ENCODE measurements at places on chromosomes 1 and 21.

- no peak for DNase-seq
Observed at GRCh38 chr21:41852929-41853320, 26.2 kb downstream of the PRDM15 start.

DNA sequence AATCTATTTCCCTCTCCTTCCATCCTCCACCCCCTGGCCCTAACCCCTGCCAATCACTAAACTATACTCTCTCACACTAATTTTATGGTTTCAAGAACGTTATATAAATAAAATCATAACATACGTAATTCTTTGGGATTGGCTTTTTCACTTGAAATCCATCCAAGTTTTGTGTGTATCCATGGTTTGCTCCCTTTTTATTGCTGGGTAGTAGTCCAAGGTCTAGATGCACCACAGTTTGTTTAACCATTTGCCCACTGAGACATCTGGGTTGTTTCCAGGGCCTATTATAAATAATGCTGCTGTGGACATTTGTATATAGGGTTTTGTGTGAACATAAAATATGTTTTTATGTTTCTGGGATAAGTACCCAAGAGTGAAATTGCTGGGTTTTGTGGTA, 61.4 kb downstream of the TEX35 start:
- no peak for DNase-seq

DNA sequence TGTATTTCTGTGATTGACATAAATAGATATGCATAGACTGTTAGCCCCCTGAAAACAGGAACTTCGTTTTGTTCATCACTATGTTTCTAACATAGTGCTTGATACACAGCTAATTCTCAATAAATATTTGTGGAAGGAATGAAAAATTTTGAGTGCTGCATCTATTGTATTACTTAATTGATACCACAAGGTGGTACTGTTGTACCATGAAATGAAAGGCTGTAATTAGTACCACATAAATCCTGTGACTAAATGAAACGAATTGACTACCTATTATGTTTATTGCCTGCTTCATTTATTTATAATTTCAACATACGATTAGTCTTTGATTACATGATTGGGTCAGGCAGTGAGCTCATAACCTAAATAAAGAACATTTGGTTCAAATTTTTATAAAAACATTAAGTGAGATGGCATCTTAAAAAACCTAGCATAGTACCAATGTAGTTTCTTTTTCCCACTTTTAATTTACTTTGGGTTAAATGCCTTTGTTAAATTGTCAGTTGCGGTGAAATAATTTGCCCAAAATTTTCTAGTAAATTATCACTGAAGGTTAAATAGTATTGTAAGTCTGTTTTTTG, 15.0 kb upstream of the TGFB2 start:
- no peak for DNase-seq

DNA sequence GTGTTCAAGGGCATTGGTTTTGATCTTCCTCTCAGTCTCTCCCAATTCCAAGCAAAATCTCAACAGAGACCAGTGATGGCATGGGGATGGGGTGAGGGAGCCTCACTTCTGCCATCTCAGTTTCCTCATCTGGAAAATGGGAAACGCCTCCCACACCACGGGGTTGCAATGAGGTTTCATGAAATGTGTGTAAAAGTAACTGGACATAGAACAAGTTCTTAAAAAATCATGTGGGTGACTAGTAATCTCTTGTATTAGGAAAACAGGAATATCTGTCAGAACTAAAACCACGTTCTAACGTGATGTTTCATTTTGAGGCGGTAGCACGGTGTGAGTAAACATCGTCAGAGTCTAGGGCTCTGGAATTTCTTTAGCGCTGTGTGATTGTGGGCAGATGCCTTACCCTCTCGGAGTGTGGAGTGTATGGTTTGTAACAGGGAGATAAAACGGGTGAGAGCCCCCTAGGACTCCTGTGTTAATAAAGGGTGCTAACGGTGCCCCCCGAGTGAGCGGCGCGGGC, 55.5 kb upstream of the DNAJC6 start:
- DNase-seq: no peak

GRCh38 chr1:38516560-38516959, 343.0 kb downstream of the RRAGC start:
- no peak for DNase-seq

GRCh38 chr21:41092312-41092711, 75.6 kb upstream of the BACE2 start:
- DNase-seq: no peak

DNA sequence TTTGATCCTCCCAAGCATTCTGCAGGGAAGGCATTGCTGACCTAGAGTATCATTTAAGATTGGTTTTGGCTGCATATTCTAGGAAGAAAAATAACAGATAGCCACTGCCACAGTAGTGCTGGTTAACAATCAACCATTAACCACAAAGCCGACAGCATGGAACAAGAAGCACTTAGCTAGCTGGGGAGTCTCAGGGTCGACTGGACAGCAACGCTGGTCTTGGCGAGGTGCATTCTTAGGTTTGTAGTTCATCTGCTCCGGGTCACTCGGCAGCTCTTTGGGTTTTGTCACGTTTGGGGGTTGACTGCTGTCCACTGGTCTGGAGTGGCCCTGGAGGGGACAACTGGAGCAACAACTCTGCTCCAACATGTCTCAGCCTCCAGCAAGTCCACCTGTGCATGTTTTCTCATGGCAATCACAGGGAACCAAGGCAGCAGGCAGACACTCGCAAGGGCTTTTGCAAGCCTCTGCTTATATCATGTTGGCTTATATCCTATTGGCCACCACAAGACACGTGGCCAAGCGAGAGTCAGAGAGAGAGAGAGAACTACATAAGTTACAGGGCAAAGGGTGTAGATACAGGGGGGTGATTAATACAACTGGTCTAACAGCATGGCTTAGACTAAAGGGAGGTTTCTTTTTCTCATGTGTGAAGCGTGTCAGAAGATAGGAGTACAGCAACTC, 99.5 kb downstream of the LACTBL1 start:
- no peak for DNase-seq

DNA sequence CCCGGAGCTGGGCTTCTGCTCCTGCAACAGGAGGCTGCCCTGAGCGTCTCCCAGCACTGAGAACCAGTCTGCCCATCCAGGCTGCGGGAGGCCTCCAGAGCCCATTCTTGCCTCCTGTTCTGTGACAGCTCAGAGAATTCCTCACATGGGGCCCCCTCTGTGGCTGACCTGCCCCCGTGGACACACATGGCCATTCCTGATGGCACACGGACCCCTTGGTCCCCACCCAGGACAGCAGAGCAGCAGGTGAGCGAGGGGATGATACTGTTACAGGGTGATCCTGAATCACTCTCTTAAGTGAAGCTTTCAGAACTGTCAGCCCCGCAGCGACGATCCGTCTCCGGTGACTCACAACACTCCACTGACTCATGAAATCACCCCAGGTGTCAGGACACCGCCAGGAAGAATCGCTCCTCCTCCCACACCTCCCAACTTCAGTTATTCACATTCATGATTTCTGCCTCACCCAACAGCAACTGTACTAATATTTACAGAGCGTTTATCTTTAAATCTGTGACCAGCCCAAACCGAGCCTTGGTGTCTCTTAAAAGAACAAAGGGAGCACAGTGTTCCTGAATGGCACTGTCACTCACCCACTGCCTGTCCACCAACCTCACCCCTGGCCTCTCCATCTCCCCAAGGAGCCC, 22.5 kb downstream of the CHD5 start:
- no peak for DNase-seq

GRCh38 chr1:5968161-5968736, 24.0 kb downstream of the NPHP4 start:
- no peak for DNase-seq

GRCh38 chr1:211381481-211382181, 55.0 kb downstream of the TRAF5 start:
- no peak for DNase-seq

DNA sequence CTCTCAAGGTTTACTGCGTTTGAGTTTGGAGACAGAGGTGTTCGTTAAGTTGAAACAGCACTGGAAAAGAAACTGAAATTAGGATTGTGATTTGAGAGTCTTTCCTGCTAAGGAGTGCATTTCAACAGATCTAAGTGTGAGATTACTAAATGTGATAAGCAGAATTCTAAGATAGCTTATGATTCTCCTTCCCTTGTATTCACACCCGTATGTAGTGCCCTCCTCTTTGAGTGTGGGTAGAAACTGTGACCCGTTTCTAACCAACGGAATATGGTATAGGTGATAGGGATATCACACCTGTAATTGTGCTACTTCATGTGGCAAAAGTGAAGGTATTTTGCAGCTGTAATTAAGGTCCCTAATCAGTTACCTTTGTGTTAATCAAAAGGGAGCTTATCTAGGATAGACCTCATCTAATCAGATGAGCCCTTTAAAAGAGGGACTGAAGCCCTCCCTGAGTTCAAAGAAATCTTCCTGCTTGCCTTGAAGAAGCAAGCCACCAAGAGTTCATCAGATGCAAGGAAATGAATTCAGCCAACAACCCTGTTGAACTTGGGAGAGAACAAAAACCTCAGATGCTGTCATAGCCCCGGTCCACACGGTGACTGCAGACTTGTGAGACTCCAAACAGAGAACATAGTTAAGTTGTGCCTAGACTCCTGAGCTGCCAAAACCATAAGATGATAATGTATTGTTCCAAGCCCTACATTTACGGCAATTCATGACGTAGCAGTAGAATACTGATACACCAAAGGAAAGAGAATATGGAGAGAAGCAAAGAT, 12.6 kb upstream of the IL12RB2 start:
- no peak for DNase-seq

DNA sequence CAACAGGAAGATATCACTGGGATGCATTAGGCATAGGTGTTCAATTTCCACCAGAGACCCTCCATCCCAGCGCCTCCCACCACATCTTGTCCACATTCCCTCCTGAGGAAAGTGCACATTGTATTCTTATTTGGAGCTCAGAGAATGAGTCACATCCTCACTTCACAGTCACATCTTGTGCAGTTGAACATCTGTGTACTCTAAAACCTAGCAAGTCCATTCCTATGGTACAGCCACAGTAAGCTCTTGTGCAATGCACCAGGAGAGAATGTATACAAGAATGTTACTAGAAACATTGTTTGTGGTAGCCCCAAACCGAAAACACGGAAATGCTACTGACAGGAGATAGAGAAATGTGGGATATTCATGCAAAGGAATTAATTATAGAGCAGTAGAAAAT, 1.6 kb upstream of the KDF1 start:
- DNase-seq: no peak

DNA sequence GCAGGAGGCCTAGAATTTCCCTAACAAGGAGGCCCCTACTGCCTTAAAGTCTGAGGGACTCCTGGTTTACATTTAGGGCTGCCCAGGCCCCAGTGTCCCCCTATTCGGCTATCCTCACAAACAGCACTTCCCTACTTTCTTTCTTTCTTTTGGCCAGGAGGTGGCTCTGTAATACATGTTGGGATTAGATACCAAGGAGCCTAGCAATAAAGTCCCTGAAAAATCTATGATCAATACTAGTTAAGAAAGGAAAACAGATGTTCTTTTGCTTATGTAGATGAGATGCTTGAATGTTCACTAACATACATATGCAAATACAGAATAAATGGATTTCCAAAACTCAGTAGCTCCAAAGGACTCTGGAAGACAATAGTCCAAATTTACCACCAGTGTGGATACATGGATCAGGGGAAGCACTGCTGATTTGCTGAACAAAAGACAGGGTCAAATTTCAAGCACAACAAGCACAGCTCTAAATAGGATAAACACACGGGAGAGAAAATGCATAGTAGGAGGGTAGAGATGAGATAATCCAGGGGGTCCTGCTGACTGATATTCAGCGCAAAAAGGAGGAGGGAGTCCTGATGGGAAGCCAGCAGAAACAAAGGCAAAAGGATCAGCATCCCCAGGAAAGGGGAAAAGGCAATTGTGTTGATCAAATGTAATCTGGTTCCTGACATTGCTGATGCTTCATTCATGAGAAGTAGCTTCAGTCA, 240.0 kb downstream of the NUF2 start:
- peak; percentile 57 for DNase-seq

GRCh38 chr1:906600-907420, 16.9 kb upstream of the SAMD11 start:
- no peak for DNase-seq

All from D341Med (cell line).